ENCODE measurements at places on chromosomes 6 and 20.
A peak's percentile ranks its signal among the peaks of the same experiment; 100 is the strongest.

- DNase-seq = no peak
Observed at GRCh38 chr20:60095456-60095855, 137.2 kb downstream of the CDH26 start.

DNA sequence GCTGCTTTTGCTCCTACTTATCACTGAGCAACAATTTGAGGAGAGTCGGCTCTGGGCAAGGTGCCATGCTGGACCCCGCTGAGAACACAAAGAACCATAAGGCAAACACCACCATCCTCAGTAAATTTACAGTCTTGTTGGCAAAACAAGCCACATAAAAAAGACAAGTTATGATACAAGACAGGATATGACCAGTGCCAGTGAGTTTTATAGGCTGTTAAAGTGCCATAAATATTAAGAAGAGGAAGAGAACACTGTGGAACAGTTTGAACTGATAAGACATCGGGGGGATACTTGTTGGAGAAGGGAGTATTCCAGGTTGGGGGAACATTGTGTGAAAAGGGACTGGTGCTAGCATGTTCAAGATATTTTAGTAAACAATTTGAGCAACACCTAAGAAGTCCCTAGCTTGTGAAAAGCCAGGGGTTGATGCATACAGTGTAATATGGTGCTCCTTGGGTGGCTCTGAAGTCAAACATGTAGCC lies 25.3 kb upstream of the RIPOR2 start:
- DNase-seq = no peak

DNA sequence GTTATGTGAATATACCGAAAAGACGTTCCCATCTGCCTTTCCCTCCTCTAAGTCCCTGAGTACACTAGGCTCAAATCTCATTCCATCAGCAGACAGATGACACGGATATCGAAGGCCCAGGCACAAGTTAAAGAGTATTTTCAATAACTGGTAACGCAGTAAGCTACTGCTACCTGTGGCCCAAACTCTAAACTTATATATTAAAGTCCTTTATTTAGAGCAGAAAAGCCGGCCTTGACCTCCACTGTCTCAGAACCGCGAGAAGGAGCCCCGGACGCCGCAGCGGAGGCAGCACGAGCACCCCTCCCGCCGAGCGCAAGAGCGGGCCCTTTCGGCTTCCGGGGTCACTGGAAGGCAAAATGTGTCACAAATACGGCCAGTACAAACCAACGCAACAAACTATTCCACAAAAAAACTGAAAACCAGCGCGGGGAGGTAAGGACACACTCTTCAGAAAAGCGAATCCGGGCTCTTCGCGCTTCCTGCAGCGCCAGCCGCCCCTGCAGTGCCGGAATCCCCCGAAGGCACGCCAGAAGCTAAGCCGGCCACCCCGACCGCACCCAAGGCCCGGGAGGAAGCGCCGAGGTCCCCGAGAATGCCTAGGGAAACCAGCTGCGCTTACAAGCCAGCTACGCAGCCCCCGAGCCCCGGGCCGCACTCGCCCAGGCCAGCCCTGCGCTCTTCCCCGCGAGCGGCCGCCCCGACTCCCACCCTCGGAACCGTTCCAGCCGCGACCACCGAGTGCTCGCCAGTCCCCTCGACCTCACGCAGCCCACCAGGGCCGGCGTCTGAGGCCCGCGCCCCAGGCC lies 681 bp downstream of the DIDO1 start:
- no peak for DNase-seq

DNA sequence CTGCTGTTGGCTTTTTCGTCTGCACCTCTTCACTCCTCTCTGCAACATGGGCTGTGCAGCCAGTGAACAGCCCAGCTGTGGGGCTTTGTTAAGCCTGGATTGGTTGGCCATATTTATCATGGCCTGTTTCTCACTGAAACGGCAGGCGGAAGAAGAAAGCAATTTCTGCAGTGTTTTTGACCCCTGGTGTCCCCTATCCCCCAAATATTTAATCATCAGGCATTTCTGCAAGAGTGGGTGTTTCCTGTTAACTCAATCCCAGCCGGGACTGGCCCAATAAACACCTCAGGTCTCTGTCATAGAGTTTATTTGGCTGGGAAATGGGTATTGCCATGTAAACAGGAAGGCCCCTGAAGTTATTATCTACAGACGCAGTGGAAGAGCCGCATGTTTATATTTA lies 174.8 kb upstream of the SUPT3H start:
- DNase-seq = no peak

- no peak for DNase-seq
Observed at GRCh38 chr6:148954934-148955333, 208.1 kb downstream of the UST start.

DNA sequence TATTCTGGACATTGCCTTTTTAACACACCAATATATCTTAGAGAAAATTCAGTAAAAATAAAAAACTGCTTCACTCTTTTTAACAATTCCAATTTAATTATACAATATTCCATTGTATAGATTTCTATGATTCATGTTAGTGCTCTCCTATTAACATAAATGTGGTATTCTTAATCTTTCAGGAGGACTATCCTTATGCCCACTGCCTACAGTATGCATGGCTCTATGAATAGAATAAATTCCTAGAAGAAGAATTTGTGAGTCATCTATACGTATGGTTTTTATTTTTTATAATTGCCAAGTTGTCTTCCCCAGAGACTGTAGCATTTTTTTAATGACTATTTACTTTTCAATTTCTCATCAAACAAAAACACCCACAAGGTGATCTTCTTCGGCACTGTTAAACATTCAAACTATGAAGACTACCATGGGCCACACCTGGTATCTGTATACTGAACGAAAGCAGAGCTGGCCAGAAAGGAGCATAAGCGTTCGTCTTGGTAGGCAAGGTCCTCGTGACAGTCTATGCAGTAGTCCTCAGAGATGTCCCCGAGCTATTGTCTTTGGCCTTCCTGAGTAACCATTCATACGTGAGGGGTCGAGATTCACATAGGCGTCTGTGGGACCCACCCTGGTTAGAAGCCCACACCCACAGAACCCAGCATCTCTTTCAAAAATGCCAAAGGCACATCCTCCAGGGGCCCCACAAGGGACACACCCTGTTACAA lies 74.6 kb downstream of the KIF16B start:
- no peak for DNase-seq

GRCh38 chr6:11431455-11431937 lies 106.1 kb upstream of the TMEM170B start:
- no peak for DNase-seq

DNA sequence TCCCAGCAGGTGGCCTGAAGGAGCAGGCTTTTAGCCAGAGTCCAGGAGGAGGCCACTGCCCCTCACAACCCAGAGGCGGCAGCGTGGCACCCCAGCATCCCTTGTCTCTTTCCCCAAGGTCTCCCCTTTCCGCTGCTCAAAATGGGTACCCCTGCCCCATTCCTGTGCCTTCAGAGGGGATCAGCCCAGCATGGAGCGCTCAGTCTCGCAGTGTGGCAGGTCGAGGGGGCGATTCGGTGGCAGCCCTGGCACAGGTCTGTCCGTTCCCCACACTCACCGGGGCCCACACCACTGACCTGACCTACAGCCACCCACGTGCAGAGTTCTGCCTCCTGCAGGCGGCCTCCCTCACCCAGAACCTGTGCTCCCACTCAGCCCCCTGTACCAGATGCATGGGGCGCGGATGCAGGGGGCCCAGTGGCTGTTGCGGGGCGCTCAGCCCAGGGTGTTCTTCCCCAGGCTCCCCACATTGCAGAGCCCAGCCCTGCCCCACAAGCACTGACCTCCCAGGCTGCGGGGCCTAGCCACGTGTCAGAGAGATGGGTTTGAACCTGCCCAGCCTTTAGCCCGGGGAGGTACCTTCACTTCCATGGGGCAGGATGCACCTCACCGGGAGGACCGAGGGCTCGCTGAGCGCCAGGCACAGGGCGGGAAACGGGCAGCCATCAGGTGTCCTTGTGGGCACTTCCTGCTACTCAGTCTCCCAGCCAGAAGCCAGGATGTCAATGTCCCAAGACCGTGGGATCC lies 41.8 kb downstream of the DSTN start:
- DNase-seq = no peak

DNA sequence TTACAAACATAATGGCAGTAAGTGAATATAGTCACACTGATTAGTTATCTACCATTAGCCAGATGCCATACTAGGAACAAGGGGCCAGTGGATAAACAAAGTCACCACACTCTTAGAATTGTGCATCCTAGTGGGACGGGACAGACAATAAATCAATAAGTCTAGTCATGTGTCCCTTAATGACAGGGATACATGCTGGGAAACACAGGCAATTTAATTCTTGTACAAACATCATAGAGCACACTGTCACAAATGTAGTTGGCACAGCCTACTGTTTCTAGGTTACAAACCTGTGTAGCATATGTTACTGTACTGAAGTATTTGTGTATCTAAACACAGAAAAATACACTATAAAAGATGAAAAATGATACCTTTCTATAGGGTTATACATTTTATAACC lies 123.0 kb upstream of the FAM184A start:
- peak; percentile 43 for DNase-seq

- DNase-seq = no peak
Observed at GRCh38 chr20:59661153-59661552, 56.8 kb downstream of the PHACTR3 start.

- DNase-seq = no peak
Observed at GRCh38 chr6:17381424-17382147, 11.8 kb upstream of the CAP2 start.

DNA sequence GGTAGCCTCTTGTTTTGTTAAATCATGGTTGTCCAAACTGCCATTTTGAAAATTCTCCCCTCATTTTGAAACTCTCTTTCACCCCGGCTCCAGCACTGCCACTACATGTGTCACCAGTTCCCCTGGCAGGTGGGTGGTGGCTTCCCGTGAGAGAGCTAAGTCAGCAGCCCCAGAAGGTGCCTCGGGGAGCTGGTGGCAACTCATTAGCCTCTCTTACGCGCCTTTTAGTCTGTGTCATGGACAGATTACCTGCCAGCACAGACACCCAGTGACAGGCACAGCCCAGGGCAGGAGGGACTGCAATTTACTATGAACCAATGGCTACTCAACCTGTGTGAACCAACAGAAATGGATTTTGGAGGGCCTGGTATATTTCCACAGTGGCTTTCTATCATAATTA lies 147.1 kb upstream of the SASH1 start:
- no peak for DNase-seq

- no peak for DNase-seq
Observed at GRCh38 chr6:32803416-32803815, 13.4 kb downstream of the HLA-DOB start.

- no peak for DNase-seq
Observed at GRCh38 chr20:57079031-57080005, 187.1 kb downstream of the BMP7 start.

DNA sequence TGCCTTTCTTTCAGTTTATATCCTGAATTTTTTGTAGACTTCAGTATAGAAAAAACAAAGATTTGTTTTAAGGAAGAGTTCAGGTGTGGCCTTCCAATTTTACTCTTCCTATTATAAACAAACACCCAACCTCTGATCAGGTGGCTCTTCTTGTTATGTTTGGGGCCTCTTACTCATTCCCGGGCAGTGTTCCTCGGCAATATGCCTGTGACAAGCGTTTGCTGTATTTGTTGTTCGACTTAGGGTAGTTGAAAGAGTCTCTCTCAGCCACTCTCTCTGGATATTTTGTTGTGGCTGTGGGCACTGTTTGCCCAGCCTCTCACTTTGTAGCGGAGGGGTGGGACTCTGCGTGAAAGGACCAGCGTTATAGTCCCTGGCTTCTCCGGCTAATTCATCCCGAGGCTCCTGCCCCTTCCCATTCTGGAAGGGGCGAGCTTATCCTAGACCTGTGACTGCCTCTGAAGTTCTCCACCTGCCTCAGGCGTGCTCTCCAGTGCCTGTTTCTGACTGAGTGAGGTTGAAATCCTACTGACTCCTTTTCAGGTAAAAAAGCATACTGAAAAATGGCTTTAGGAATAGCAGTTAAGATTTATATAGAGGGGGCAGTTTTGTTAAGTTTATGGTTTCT lies 97.4 kb downstream of the PLCB4 start:
- DNase-seq = no peak

Measured in NCI-H1417 treated with DMSO at 0.1 percent for 48 hours (cell line).